ENCODE measurements at places on chromosomes 7 and 10.

- DNase-seq, result peak; percentile 66
These were observed 120.7 kb downstream of the DYNC2I1 start for GRCh38 chr7:158976849-158977593.

DNA sequence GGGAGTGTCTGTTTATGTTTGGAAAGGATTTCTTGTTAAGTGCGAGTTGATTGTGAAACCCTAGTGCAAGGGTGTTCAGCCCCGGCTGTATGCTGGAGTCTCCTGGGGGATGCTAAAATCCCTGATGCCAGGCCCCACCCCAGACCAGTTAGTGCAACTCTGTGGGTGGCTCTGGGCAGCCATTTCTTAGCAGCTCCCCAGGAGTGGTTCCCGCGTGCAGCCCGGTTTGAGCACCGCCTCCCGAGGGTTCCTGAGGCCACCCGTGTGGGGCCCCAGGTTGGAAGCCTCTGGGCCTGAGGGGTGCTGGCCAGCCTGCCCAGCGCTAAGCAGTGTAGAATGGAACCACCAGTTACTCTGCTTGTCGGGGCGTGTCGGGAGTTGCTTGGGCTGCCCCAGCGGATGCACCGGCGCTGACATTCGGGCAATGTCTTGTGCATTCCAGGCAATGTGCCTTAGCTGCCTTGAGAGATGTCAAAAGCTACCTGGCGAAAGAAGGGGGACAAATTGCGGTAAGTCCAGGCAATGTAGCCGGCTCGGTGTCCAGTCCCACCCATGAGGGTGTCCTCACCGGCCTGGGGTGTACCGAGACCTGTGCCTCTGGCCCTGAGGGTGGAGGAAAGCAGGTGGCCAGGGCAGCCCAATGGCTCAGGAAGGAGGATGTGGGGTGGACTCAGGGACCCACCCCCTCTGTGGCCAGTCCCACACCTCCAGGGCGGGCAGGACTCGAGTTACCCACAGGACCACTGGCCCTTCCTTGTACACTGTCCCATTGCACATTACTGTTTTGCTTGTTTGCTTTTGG is 13.2 kb downstream of the PFKFB3 start:
- no peak for DNase-seq

GRCh38 chr7:141864765-141865447 is 23.6 kb upstream of the PRSS37 start:
- DNase-seq, result no peak

DNA sequence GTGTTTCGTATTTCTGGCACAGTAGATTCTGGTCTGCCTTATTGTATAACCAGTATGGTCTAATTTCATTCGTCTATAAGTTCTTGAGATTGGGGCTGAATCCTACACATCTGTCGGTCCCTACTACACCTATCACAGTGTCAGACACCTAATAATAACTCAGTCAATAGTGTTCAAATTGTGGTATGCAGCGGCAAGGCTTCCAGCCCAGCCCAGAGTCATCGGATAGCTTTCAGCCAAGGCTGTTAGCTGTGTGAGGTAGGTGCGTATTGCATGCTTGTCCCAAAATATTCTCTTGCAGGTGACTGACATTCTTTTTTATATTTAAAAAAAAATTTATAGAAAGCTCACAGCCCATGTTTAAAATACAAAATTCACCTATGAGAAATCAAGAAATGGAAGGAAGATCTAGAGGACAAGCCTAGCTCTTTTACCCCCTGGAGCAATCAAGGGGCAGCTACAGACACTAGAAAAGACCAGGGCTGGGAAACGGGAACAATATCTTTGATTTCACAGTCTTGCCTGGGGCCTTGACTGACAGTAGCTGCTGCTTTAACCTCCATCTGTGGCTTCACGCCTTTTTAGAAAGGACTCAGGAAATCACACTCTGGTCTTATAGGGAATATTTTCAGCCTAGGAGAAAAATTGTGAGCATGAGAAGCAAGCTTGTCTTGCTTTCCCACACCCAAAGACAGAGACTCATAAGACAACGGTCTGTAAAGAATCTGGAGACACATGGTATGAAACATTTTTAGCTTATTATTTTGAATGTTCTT is 9.5 kb upstream of the ASB4 start:
- no peak for DNase-seq

- DNase-seq, result no peak
These were observed 22.1 kb upstream of the ZC3HAV1 start for GRCh38 chr7:139131601-139132041.

DNA sequence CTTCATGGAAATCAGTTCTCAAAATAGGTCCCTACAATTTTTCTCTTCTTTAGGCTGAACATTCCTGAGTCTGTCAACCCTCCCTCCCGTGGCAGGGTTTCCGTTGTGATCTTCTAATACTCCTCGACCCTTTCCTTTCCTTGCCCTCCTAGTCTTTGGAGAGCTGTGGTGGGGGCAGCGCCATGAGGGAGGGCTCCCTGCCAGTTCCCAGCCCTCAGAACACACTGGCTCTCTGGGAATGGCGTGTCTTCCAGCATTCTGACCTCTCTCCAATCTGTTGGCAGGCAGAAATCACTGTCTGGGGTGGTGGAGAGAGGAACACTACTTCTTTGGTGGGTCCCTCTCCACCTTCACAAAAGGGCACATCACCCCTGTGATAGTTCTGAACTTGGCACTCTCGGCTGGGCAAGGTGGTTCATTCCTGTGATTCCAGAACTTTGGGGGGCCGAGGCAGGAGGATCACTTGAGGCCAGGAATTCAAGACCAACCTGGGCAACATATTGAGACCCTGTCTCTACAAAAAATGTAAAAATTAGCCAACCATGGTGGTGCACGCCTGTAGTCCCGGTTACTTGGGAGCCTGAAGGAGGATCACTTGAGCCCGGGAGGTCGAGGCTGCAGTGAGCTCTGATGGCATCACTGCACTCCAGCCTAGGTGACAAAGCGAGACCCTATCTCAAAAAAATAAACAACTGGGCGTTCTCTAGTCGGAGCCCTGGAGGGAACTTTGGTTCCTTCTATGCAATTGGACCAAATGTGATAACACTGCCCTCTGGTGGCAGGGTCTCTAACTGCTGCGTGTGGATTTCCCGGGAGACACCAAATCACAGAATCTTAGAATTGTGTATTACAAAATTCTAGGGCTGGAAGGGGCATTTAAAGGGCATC is 13.1 kb upstream of the ARPC1A start:
- DNase-seq, result peak; percentile 63

DNA sequence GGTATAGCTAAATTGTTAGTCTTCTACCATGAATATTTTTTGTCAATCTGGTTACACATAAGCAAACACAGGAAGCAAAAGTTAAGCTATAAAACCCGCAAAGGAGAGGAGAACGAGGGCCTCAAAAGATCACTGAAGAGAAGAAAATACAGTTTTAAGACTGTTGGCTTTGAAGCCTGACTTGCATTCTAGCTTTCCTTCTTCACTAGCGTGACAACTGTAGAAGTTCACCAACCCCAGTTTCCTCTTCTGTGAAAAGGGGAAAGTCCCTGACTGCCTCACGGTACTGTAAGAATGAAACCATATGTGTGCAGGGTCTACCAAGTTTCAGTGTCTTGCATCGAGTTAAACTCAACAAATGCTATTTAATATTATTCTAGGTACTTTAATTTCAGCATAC is 7.5 kb upstream of the LRRN3 start:
- no peak for DNase-seq

GRCh38 chr7:100509231-100509630 is 25.5 kb downstream of the NYAP1 start:
- no peak for DNase-seq

- DNase-seq, result no peak
These were observed 5.1 kb upstream of the BAZ1B start for GRCh38 chr7:73526896-73527821.

DNA sequence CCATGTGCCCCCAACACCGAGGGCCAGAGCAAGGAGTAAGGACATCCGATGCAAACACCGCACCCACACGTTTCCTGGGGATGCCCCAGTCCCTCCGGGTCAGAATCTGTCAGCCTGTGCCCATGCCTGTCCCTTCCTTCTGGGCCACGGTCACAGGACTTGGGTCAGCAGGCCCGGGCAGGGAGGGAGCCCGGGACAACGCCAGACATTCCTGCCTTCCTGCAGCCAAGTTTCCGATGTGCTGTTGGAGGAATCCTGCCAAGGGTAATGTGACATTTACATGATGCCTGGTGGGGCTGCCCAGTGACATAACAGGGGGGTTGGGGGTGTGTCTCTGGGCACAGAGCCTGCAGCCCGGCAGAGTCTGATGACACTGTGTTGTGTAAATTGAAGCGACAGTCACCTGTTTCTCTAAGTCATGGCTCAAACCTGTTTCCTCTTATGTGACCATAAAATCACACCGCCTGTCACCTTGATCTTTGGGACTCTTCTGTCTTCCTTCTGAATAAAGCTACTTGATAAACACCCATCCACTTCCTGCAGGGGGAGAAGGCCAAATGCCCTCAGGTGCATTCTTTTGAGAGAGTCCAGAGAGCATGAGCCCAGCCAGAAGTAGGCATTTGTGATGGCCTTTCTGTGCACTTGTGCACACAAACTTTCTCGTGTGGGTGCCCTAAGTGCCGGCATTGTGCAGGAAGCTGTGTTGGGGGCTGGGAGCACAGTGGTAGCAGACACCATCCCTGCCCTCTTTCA is 175.3 kb upstream of the RHEB start:
- DNase-seq, result no peak

- no peak for DNase-seq
These were observed 401.9 kb downstream of the SORCS3 start for GRCh38 chr10:105042906-105043552.

- no peak for DNase-seq
These were observed 96.1 kb downstream of the FAM53B start for GRCh38 chr10:124648131-124648475.

GRCh38 chr10:13872411-13872810 is 285.6 kb downstream of the PRPF18 start:
- no peak for DNase-seq

- no peak for DNase-seq
These were observed 93.8 kb downstream of the MAPK8 start for GRCh38 chr10:48400129-48400849.

DNA sequence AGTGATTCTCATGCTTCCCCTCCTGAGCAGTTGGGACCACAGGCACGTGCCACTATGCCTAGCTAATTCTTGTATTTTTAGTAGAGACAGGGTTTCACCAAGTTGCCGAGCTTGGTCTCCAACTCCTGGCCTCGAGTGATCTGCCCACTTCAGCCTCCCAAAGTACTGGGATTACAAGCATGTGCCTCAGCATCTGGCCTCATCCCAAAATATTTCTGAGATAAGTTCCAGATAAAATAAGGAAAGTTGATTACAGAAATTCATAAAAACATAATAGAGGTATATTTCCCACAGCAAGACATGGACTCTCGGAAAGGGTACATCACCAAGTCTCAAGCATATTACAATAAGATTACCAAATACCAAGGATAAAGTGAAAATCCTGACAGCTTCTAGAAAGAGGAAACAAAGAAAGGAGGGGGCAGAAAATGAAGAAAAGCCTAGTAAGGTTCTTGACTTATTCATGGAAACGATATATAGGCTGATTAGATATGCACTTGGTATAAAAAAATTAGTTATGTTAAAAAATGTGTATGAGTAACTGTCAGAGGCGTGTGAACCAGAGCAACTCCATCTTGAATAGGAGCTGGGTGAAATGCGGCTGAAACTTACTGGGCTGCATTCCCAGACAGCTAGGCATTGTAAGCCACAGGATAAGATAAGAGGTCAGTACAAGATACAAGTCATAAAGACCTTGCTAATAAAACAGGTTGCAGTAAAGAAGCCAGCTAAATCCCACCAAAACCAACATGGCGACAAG is 35.0 kb downstream of the IQUB start:
- no peak for DNase-seq

DNA sequence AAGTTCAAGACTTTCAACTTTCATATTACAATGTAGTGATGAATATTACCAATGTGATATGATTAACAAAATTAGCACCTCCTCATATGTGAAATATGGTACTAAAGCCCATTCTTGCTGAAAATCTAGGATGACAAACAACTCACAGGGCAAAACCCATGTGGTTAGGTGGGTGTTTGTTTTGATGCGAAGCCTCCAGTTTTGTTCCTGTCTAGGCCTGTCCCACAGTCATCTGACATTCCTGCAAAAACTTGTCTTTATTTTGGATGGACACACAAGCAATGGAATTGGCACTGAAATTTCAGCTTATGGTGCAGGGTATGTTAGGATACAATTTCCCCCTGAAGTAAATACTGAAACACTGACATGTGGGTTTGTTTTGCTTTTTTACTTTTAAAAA is 95.3 kb downstream of the PARD3 start:
- peak; percentile 57 for DNase-seq

GRCh38 chr7:1533547-1534329 is 3.2 kb downstream of the MAFK start:
- DNase-seq, result peak; percentile 92

- DNase-seq, result no peak
These were observed 18.1 kb downstream of the GARS1 start for GRCh38 chr7:30612658-30613265.

DNA sequence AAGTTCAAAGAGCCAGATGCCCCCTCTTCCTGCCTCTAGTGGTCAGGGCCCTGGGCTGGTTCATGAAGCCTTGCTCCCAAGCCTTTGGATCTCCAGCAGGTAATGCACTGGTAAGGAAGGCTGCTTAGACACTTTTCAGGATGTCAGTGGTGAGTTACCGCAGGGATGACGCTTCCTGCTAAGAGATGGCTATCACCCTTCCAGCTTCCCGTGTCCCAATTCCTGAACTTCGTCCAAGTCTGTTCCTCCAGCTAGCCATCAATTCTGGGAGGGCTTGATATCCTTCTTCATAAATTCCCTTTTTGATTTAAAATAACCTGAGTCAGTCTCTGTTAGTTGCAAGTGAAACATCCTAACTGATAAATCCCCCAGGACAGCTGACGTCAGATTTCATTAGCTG is 221.2 kb downstream of the PLXNA4 start:
- DNase-seq, result no peak

GRCh38 chr10:1420661-1421362 is 316.5 kb downstream of the ADARB2 start:
- peak; percentile 69 for DNase-seq

GRCh38 chr7:141276031-141276430 is 202.2 kb downstream of the TMEM178B start:
- DNase-seq, result no peak

DNA sequence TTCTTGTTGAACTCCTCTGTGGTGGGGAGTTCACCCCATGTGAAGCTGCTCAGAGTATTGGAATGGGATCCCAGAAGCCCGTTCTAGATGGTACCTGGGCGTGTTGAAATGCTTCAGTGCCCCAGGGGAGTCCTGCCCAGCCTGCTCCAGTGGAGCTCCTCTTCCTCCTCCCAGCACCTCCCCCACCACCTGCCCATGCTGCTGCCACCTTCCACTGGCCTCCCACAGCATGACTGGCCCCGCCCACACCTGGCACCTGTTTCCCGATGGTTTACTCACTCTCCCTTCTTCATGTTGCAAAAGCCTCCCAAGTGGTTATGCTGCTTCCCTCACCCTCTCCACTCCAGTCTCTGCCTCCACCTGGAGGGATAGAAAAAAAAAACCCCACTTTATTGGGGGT is 32.2 kb upstream of the PCBD1 start:
- no peak for DNase-seq

DNA sequence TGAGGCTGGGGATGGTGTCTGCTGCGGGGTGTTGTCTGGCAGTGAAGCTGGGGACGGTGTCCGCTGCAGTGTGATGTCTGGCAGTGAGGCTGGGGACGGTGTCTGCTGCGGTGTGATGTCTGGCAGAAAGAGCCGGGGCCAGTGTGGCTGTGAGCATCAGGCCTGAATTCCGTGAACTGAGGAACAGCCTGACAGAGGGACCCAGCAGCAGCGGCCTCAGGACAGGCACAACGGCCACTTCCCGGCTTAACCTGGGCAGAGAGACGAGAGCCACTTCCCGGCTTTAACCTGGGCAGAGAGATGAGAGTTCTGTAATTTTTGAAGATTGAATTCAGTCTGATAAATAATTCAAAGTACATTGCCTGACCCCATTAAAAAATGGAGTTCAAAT is 321.2 kb downstream of the PTPRN2 start:
- DNase-seq, result no peak
